ENCODE measurements at places on chromosomes 2 and 18.

GRCh38 chr2:236550701-236551465 lies 18.7 kb upstream of the ACKR3 start:
- DNase-seq, result no peak

DNA sequence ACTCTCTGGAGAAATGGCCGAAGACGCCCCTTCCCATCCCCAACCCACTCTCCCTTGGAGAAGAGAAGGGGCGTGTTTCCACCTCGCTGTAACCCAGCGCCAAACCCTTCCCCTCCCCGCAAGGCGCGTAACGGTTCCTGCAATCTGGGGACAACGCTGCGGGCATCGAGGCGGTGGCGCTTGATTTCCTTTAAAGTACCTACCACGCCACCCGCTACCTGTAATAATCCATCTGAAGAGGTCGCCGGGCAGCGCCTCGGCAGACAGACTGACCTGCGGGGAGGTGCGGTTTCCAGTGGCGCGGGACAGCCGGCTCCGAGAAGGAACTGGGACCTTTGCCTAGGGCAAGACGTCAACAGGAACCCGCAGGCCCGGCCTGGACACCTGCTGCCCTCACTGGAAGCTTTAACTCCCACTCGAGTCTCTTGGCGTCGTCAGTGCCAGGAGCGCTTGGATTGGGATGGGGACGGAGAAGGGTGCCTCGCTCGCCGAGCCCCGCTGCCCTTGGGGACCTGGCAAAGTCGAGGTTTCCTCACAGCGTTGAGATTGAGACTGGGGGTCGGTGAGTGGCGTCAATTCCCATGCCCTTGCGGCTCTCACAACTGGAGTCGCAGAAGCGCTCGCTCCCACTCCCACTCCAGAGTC lies at the start of gene CYP1B1:
Gene CYP1B1 (minus strand): TSS at position 645 of the 645 bp plus-strand sequence. CDS start 763 bp downstream, outside the sequence.
- no peak for DNase-seq

DNA sequence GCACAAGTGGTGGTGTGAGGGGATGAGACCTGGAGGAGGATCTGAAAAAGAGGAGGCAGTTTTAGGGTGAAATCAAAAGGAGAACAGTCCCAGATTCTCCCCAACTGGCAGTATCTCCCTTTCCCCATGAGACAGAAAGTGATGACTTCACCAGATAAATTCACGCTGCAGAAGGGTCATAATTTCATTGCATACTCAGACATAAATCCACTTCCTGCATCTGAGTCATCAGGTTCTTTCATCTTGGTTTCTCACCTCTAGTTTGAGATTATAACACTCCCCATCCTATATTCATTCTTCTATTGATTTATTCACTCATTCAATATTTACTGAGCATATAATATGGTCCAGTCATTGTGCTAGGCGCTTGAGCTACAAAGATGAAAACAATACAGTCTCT lies 64.7 kb downstream of the CCDC148 start:
- no peak for DNase-seq

GRCh38 chr18:11902522-11903292 lies 5.4 kb downstream of the MPPE1 start:
- no peak for DNase-seq

DNA sequence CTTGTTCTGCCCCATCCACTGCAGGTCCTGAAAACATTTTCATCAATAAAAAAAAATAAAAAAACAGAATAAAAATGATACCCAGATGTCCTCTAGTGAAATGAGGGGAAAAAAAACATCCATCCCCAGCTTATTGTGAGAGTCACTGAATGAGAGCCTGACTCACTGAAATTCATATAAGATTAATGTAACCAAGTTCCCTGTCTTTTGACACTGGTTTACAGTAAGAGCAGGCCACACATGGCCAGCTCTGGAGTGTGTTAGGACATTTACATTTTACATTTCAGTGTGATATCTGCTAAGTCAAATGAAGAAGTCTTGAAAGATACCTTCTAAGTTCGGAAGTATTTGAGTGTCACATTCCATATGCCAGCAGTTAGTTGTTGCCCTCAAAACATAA lies 21.1 kb upstream of the IL18R1 start:
- no peak for DNase-seq

GRCh38 chr18:8996771-8997432 lies 105.6 kb upstream of the NDUFV2 start:
- no peak for DNase-seq

- DNase-seq, result no peak
These were observed 113.7 kb downstream of the RIT2 start for GRCh38 chr18:43001821-43002220.

- no peak for DNase-seq
These were observed 550 bp upstream of the SFXN5 start for GRCh38 chr2:73072129-73072395.

DNA sequence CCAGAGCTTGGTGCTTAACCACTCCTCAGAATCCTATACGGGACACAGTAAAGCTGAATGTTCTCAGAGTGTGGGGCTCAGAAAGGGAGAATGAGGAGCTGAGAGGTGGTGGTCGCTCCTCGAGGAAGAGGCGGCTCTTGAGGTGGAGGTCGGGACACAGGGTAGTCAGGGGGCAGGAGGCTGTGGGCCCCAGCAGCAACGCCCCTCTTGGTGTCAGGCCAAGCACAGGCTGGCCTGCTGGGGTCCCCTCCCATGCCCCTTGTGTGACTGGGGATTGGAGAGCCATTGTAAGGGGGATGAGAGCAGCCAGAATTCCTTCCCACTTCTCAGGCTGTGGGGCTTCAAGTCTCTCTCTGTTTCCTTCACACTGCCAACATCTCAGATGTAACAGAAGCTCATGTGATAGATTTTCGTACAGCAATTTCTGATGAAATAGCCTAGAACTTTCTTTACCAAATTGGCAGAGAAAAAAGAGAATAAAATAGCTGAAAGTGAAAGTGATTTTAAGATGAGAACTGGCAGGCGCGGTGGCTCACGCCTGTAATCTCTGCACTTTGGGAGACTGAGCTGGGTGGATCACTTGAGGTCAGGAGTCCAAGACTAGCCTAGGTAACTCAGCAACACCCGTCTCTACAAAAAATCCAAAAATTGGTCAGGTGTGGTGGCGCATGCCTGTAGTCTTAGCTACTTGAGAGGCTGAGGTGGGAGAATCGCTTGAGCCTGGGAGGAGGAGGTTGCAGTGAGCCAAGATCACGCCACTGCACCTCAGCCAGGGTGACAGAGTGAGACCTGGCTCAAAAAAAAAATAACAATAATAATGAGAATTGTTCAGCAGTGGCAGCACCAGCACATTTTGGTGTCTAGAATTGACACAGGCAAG lies 61.1 kb upstream of the RPL31 start:
- no peak for DNase-seq

DNA sequence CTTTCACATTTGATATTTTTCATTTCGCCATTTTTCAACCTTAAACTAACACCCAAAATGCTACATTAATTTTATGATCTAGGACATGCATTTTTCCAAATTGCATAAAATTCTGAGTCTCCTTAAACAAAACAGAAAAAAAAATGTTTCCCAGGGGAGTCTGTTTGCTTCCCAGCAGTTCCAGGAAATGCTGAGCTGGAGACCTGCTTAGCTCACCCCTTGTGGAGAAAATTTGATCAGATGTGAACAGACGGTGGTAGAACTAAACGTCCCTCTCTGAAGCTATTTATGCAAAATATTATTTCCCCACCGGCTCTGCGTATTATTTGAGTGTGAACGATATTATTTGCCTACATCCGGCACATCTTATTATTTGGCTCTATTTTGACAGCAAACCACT lies 74.9 kb upstream of the AGAP1 start:
- no peak for DNase-seq

- DNase-seq, result peak; percentile 78
These were observed 650.5 kb downstream of the GALR1 start for GRCh38 chr18:77899972-77900754.

DNA sequence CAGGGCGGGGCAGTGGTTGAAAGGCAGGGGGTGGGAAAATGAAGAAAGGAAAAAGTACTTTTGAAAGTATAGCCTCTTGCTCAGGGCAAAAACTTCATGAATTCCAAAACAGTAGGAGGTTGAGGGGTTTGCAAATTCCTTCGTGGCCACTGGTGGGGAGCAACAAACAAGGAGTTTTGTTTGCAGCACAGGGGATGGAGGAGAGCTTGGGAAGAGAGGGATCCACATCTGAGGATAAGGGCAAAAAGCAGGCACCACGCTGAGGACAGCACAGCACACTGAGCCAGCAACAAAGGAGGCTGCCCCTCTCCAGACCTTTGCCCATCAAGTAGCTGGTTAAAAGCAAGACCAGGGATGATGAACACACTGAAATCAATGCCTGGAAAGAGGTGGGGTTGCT lies 148.9 kb downstream of the TCF4 start:
- DNase-seq, result no peak

- no peak for DNase-seq
These were observed 467.5 kb downstream of the FBXO15 start for GRCh38 chr18:73679941-73680712.

DNA sequence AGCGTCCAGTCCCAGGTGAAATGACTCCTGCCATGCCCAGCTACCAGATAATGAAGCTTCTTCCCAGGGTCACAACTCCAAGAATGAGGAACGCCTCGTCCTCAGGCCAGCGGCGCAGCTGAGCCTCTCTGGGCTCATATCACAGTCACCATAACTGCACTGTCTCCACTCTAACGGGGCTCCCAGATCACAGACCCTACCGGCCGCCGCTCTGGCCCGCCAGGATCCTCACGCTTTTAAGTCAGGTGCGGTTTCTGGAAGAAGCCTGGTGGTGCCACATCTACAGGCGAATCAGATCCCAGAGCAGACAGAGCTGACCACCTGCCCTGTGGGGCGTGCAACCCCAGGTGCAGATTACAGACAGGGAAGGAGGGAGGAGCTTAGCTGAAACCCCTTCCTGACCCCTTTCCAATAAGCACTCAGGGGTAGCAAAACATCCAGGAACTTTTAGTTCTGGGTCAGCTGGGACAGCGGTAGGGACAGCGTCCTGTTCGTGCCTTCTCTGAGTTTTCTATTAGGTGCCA lies 3.7 kb upstream of the ACKR3 start:
- DNase-seq, result no peak

DNA sequence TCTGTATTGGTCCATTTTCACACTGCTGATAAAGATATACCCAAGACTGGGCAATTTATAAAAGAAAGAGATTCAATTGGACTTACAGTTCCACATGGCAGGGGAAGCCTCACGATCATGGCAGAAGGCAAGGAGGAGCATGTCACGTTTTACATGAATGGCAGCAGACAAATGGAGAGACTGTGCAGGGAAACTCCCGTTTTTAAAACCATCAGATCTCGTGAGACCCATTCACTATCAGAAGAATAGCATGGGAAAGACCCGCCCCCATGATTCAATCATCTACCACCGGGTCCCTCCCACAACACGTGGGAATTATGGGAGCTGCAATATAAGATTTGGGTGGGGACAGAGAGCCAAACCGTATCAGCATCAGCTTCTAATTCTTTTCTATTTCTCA lies 217.0 kb downstream of the ANAPC1 start:
- DNase-seq, result no peak

GRCh38 chr2:105800036-105800713 lies 55.5 kb downstream of the NCK2 start:
- DNase-seq, result no peak

DNA sequence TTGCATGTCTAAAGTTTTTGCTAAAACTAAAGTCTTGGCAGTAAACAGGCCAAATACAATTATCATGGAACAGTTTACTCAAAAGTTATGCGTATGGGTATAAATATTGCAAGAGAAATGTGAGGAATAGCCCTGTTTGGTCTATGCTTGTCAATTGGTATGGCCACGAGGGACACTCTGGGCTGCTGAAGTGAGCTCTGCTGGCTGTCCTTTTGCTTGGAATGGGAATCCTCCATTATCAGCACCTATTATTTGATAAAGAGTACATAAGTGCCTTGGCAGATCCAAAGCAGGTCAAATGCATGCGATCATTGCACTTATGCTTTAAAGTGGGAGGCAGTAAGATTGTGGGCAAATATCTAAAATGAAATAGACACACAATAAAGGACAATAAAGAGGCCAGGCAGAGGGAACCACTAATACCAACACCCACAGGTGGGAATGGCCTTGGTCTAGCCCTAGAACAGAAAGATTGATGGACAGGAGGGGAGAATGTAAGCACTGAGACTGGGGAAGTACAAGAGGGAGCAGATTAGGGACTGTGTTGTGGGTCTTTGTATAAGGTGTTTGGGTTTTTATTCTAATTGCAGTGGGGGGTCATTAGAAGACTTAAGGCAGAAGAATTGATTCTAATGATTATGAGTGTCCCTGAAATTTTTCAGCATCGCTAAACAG lies 60.0 kb upstream of the NOSTRIN start:
- no peak for DNase-seq

- no peak for DNase-seq
These were observed 46.6 kb downstream of the KANSL3 start for GRCh38 chr2:96591494-96591893.

DNA sequence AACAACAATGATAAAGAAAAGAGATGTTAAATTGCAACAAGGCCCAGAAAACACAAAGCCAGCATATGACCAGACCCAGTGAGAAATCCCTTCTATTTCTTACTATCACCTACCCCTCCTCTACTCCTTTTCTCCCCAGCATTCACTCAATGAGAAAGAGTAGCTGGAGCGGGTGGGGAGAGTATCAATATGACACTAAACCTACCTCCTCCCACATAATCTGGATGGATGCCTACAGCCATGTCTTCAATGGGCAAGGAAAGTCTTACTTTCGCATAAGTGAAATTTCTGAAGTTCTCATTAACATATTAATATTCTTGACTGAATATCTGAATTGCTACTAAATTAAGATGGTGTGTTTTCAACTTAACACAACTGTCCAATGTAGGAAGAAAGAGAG lies 78.2 kb downstream of the AFF3 start:
- DNase-seq, result no peak

DNA sequence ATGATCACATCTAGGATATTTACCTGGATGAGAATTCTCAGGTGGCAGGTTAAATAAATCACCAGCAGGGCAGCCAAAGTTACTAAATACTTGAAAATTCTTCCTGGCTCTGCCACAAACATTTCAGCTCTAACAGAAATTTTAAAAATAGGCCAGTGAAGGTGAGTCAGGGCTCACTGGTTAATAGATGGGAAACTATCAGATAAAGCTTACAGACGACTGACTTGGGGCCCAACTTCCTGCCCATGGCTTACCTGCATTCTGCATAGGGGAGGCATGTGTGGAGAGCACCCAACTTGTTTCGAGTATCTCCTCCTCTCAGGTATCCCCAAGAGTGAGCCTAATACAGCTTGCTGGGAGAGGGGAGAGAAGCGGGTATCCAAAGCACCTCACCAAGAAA lies 57.8 kb downstream of the SPRED2 start:
- DNase-seq, result no peak

DNA sequence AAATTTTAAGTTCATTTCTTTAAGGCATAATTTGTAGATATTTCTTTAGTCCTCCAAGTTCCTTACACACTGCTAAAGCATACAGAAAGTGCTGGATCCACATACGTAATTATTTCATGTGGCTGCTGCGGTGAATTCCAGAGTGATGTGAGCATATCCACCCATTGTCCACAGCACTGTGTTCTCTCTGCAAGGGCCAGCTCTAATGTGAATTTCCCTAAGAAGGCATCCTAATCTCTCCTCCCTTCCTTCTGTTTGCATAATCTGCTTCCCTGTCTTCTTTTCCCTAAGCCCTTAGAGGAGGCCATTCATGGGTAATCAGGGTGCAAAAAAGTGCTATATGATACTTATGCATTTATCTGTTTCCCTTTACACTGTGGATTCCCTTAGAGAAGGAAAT lies 57.2 kb downstream of the COBLL1 start:
- DNase-seq, result peak; percentile 26

GRCh38 chr2:20232837-20233207 lies 7.9 kb upstream of the SDC1 start:
- peak; percentile 5 for DNase-seq

Measured in WERI-Rb-1 (cell line).